ENCODE measurements at places on chromosomes 12 and 14. TPM values are rescaled to one million over a fixed set of nuclear protein-coding genes. Genes with fewer than 3 reads are reported as not detected.

DNA sequence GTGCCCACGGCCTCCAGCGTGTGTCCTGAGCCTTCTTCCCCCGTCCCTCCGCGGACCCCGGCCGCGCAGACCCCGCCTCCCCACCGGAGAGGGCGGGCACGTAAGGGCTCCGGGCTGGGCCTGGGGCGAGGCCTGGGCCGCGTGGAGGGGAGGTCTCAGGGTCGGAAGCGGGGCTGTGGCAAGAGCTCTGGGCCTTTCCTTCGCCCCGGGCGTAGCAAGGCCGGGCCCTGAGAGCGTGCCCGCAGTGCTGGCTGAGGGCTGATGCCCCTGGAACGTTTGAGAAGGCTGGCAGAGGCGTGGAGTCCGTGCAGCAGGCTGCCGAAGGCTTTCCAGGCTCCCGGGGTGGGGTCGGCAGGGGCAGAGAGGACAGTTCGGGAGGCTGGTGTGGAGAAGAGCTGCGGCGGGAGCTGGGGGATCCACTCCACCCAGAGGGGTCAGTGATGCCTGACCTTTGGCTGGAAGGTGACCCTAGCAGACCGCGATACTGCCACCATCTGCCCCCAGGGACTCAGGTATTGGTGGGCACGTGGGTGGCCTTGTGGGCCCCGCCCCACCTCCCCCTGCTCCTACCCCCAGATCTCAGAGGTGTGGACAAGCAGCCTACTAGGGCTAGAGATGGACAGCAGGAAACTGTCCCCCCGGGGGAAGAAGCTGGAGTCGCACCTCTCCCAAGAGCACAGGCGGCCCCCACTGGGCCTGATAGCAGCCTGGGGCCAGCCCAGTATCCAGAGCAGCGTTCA lies 558 bp downstream of the TEX22 start:
- H3K36me3 ChIP-seq = peaks cover 7% of the 10 kb centered on the region
- H3K27ac ChIP-seq = peak overlapping the region; percentile 80

DNA sequence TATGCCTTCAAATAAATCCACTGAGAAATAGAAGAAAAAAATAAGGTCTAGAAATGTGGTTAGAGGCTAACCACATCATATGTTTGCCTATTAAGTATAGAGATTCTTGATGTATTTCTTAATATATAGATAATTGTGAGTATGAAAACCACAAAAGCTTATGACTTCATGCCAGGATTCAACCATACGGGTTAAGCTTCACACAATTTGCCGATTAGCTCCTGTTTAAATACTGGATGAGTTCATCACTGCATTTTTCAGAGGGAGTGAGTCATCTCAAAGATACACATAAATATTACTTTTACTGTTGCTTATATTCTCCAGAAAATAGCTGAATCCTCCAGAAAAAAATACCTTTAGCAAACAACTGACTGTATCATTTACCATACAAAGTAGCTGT lies 79.6 kb downstream of the RPL10L start:
- H3K27ac ChIP-seq = no peak overlapping the region
- no peak overlapping the region for H3K4me3 ChIP-seq
- H3K4me1 ChIP-seq = no peaks in the 10 kb centered on the region

DNA sequence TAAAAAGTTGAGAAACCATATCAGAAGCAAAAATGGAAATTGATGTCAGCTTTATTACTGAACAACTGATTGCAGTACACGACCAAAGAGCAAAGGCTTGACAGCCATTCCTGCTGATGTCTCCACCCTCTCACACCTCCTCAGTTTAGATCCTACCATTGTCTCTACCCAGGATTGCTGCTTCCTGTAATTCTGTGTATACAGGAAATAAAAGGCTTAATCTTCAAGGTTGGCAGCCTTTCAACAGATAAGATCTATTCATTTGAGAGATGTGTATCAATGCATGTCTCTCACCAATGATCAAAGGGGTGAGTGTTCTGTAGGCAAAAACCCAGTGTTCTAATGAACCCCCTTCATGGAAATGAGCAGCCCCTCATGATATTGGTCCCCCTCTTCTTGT lies 27.0 kb downstream of the SLCO1C1 start:
- no peak for DNase-seq
- H3K36me3 ChIP-seq = no peaks in the 10 kb centered on the region
- H3K27me3 ChIP-seq = no peaks in the 10 kb centered on the region

GRCh38 chr14:40122968-40123648 lies 690.9 kb upstream of the FBXO33 start:
- DNase-seq = no peak
- H3K4me1 ChIP-seq = no peaks in the 10 kb centered on the region
- no peaks in the 10 kb centered on the region for H3K36me3 ChIP-seq
- H3K4me3 ChIP-seq = no peak overlapping the region
- H3K27me3 ChIP-seq = no peaks in the 10 kb centered on the region

GRCh38 chr12:26122061-26122680 lies 2.7 kb downstream of the BHLHE41 start:
- H3K4me1 ChIP-seq = peaks cover 39% of the 10 kb centered on the region
- H3K27me3 ChIP-seq = peaks cover 42% of the 10 kb centered on the region
- H3K36me3 ChIP-seq = no peaks in the 10 kb centered on the region
- DNase-seq = peak; percentile 33

DNA sequence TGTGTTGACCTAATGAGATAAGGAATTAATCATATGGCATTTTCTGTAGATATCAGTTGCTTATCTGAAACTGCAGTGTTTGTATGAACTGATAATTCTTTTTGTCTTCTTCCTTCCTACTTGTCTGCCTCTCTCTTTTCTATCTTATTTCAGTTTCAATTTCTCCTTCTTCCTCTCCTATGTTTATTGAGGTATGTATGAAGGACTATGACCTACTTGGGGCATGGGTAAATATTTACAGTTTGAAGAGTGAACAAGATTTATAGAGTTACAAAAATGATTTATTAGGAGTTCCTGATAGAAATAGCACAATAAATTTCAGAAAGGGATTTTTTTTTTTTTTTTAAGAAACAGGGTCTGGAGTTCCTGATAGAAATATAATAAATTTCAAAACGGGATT lies 88.7 kb upstream of the MUCL1 start:
- peaks cover 12% of the 10 kb centered on the region for H3K4me1 ChIP-seq
- H3K36me3 ChIP-seq = no peaks in the 10 kb centered on the region
- H3K4me3 ChIP-seq = no peak overlapping the region
- H3K27ac ChIP-seq = no peak overlapping the region
- no peak for DNase-seq

- H3K4me3 ChIP-seq = no peak overlapping the region
- no peaks in the 10 kb centered on the region for H3K4me1 ChIP-seq
- no peak overlapping the region for H3K27ac ChIP-seq
- no peaks in the 10 kb centered on the region for H3K27me3 ChIP-seq
- no peaks in the 10 kb centered on the region for H3K36me3 ChIP-seq
- DNase-seq = no peak
Measured at GRCh38 chr14:101177301-101177971, 273.9 kb upstream of the RTL1 start.

DNA sequence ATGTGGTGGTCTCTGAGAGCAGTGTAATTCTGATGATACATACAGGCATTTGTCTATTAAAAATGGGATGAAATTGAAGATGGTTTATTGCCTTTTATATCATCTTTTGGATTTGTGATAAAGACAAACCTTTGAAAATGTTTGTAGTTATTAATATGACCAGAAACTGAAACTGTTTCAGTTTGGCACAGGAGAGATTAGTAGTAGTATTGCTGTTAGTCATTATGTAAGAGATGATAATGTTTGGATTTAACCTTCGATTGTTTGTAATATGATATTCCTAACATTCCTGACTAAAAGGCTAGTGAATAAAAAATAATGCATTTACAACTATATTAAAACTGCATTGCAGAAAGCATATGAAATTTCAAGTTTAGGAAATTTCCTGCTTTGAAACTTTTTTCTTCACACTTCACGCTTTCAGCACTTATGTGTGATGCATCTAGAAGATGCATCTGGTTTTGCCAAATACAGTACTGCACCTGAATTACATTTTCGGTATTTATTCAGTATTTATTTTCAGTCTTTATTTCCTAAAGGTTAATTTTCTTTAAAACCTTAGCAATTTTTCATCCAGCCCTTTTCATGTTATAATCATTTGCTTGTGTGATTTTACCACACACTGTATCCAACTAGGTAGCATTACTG lies 25.5 kb downstream of the ADIPOR2 start:
- H3K36me3 ChIP-seq = no peaks in the 10 kb centered on the region
- H3K27ac ChIP-seq = no peak overlapping the region
- H3K4me3 ChIP-seq = no peak overlapping the region

GRCh38 chr14:100804558-100805309 lies 21.2 kb upstream of the MEG3 start:
- H3K4me3 ChIP-seq = no peak overlapping the region
- no peaks in the 10 kb centered on the region for H3K4me1 ChIP-seq
- no peak overlapping the region for H3K27ac ChIP-seq
- no peaks in the 10 kb centered on the region for H3K36me3 ChIP-seq
- H3K27me3 ChIP-seq = no peaks in the 10 kb centered on the region

- no peaks in the 10 kb centered on the region for H3K4me1 ChIP-seq
- H3K36me3 ChIP-seq = no peaks in the 10 kb centered on the region
- H3K27ac ChIP-seq = no peak overlapping the region
- H3K4me3 ChIP-seq = no peak overlapping the region
- DNase-seq = no peak
Measured at GRCh38 chr12:71524626-71525025, 85.0 kb downstream of the LGR5 start.

GRCh38 chr14:89429199-89430181 lies 12.5 kb upstream of the FOXN3 start:
- H3K4me1 ChIP-seq = peaks cover 36% of the 10 kb centered on the region
- no peaks in the 10 kb centered on the region for H3K27me3 ChIP-seq
- DNase-seq = no peak
- no peak overlapping the region for H3K4me3 ChIP-seq

GRCh38 chr12:26691234-26691970 lies 141.6 kb downstream of the ITPR2 start:
- no peaks in the 10 kb centered on the region for H3K27me3 ChIP-seq
- H3K4me1 ChIP-seq = no peaks in the 10 kb centered on the region
- no peak overlapping the region for H3K4me3 ChIP-seq
- no peak for DNase-seq

DNA sequence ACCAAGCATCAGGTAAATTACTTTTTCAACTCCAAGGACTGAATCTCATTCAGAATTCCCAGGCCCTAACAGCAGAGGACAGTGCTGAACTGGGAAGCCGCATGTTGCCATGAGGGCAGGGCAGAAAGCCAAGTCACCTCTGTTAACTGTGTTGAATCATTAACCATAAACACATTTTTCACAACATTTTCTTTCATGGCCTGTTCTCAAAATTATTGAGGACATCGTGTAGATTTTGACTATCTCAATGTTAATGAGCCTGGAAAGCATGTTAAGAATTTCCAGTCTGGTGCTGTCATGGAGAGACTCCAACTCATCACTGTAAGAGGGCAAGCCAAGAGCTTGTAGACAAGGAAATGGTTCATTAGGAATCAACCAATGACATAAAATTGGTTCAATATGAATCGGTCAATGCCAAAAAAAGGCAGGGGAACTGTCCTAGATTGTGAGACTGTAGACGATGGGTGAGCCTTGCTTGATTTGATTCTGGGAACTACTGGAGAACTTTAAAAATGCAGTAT lies 33.7 kb downstream of the CPM start:
- no peaks in the 10 kb centered on the region for H3K36me3 ChIP-seq
- H3K27ac ChIP-seq = no peak overlapping the region
- H3K27me3 ChIP-seq = no peaks in the 10 kb centered on the region
- no peaks in the 10 kb centered on the region for H3K4me1 ChIP-seq
- H3K4me3 ChIP-seq = no peak overlapping the region
- no peak for DNase-seq

DNA sequence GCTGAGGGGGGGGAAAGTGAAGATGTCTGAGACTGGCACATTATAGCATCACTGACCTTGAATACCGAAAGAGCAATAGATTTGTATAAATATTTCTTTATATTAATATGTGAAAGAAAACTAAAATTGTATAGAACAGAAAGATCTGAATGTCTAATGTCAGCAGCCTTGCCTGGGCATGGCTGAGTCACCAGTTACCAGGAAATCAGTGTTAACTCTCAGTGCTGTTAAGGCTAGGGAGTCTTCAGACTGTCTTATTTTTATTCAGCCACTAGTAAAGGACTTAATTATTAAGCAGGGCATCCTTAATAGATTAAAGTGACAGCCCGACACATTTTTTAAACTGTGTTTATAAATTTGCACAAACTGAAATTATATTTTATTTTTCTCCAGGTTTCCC lies 122.9 kb upstream of the AEBP2 start:
- H3K36me3 ChIP-seq = no peaks in the 10 kb centered on the region
- no peaks in the 10 kb centered on the region for H3K27me3 ChIP-seq
- H3K4me3 ChIP-seq = no peak overlapping the region
- H3K27ac ChIP-seq = no peak overlapping the region

DNA sequence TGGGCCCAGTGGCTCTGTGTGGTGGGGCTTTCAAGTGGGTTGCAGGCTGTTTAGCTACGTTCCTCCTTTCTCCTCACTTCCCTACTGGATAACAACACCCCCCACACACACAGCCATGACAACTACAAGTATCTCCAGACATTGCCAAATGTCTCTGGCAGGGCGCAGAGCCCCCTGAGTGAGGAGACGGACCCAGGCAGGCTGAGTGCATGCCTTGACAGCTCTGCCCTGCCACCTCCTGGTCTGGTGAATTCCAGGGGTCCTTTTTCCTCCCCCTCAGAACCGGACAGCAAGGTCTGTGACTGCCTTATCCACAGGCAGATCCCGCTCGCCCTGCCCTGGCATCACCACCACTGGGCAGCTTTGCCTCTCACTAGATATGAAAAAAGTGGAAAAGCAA lies 276.5 kb downstream of the TMEM132C start:
- H3K27ac ChIP-seq = no peak overlapping the region
- no peak overlapping the region for H3K4me3 ChIP-seq

DNA sequence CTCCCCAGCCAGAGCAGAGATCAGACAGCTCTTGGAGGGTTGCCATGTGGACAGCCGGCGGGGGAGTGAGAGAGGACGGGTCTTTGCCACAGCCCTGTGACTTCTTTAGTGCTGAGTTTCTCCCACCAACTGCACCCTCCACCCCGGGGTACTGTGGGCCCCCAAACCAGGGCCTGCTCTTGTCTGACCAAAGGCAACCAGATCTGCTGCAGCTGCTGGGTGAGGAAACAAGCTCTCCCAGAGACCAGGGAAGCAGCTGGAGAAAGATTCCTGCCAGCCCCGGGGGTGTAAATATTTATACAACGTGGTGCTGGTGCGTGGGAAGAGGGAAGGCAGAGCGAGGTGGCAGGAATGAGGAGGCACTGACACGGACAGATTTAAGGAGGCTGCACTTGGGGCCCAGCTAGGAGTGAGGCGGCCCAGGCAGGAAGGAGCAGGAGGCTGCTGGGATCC lies 14.3 kb upstream of the ZFP36L1 start:
- no peaks in the 10 kb centered on the region for H3K27me3 ChIP-seq
- no peak overlapping the region for H3K4me3 ChIP-seq
- DNase-seq = no peak
- H3K4me1 ChIP-seq = peaks cover 18% of the 10 kb centered on the region
- H3K36me3 ChIP-seq = no peaks in the 10 kb centered on the region
- H3K27ac ChIP-seq = no peak overlapping the region

Gene DNAJC22
- not detected for total RNA-seq

Gene PNP
- 106 TPM for total RNA-seq

Gene CMA1
- total RNA-seq = not detected

Gene RNF31
- 108 TPM for total RNA-seq

Gene RNASE7
- total RNA-seq = not detected

Gene GNB3
- total RNA-seq = 5.1 TPM

Gene PLEK2
- total RNA-seq = 4.1 TPM
